ENCODE measurements at places on chromosomes 3 and 15.

DNA sequence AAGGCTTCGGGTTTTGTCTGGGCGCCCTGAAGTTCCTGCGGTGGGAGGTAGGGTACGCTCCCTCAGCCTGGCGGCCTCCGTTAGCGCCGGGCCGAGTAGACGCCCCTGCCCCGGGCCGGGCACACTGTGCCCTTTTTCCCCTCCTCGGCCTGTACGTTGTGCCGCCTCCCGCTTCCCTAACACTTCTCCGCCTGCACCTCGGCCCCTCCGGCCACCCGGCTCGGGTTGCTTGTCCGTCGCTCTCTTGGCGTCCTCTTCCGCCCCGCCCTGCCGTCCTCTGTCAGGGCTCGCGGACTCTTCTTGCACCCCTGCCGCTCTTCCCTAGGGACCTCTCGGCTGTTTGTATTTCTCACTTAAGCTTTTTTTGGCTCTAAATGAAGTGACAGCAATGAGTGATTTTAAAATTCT, 384 bp downstream of the KNL1 start:
- no peak for DNase-seq

- no peak for DNase-seq
Measured at GRCh38 chr3:47163169-47164006, 525 bp downstream of the SETD2 start.

GRCh38 chr3:52521881-52522650, 11.6 kb downstream of the NT5DC2 start:
- no peak for DNase-seq

- no peak for DNase-seq
Measured at GRCh38 chr3:157127831-157128767, 31.8 kb downstream of the CCNL1 start.

- no peak for DNase-seq
Measured at GRCh38 chr3:123423806-123424205, 25.1 kb downstream of the ADCY5 start.

- no peak for DNase-seq
Measured at GRCh38 chr3:194879991-194880939, 194.6 kb downstream of the FAM43A start.

Data from iPS DF 19.7 (cell line).